ENCODE measurements at places on chromosomes 4 and X.
A peak's percentile ranks its signal among the peaks of the same experiment; 100 is the strongest.

DNA sequence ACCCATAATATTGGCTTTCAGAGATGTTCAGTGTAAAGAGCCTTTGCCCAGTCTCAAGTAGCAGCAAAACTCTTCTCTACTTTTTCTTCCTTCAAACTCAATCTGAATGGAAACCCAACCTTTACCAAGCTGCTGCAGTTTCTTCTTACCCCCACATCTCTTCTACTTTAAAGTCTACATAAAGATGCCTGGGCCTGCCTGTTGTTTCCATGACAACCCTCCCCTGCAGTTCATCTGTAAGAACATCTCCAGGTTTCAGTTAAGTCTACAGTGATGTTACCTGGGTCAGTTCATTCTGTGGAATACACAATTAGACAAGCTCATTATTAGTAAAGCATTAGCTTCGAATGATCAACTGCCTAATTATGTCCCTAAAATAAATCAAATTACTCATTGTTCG lies 81.4 kb downstream of the SPANXN3 start:
- H3K27ac ChIP-seq = no peak overlapping the region
- H3K36me3 ChIP-seq = no peaks in the 10 kb centered on the region
- no peak overlapping the region for H3K4me3 ChIP-seq
- no peaks in the 10 kb centered on the region for H3K27me3 ChIP-seq
- DNase-seq = no peak

- DNase-seq = no peak
- H3K27ac ChIP-seq = no peak overlapping the region
- H3K4me1 ChIP-seq = peaks cover 2% of the 10 kb centered on the region
Measured at GRCh38 chr4:98887145-98887544, 41.8 kb downstream of the EIF4E start.

- no peak for DNase-seq
- H3K4me3 ChIP-seq = no peak overlapping the region
- H3K4me1 ChIP-seq = no peaks in the 10 kb centered on the region
- no peak overlapping the region for H3K27ac ChIP-seq
- H3K36me3 ChIP-seq = no peaks in the 10 kb centered on the region
Measured at GRCh38 chr4:44221407-44221806, 227.2 kb downstream of the KCTD8 start.

DNA sequence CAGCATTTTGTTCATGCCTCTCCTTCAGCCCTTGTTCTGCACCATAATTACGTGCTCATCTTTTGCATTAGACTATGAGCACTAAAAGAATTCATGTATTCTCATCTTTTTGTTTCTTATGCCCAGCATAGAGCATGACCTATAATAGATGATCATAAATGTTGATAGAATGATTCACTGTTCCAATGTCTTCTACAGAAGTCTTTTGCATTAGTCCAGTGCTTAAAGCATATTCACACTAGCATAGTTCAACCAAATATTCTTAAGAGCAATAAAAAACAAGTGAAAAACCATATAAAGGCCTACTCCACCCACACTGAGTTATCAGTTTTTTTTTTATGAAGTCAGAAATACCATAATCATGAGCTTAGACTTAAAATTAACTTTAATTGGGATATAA lies 36.5 kb upstream of the SLC10A4 start:
- H3K36me3 ChIP-seq = no peaks in the 10 kb centered on the region
- no peak overlapping the region for H3K4me3 ChIP-seq
- H3K27me3 ChIP-seq = no peaks in the 10 kb centered on the region

DNA sequence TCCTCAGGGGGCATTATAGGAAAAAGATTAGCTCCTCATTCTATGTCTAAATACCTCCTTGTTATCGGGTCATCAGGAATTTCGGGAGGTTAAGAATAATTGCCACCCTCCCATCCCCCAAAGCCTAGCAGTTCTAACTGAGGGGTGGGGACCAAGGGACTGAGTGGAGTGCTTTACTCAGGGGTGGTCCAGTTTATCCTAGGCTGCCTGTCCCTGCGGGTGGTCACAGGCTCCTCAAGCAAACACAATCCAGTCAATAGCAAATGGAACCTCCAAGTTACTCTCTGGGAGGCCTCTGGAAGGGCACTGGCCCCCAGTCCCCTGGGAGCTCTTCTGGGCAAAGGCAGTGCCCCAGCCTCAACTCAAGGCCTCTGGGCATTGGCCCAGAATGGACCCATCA lies 6.7 kb downstream of the ELF4 start:
- H3K27me3 ChIP-seq = no peaks in the 10 kb centered on the region
- H3K27ac ChIP-seq = no peak overlapping the region
- no peak overlapping the region for H3K4me3 ChIP-seq
- H3K4me1 ChIP-seq = no peaks in the 10 kb centered on the region
- H3K36me3 ChIP-seq = no peaks in the 10 kb centered on the region
- no peak for DNase-seq

GRCh38 chrX:6021316-6022091 lies 207.2 kb downstream of the NLGN4X start:
- DNase-seq = no peak

GRCh38 chr4:123649645-123650391 lies 253.2 kb downstream of the SPRY1 start:
- H3K36me3 ChIP-seq = no peaks in the 10 kb centered on the region
- peak overlapping the region; percentile 73 for H3K27ac ChIP-seq
- peaks cover 40% of the 10 kb centered on the region for H3K4me1 ChIP-seq
- H3K27me3 ChIP-seq = no peaks in the 10 kb centered on the region
- peak overlapping the region; percentile 17 for H3K4me3 ChIP-seq

DNA sequence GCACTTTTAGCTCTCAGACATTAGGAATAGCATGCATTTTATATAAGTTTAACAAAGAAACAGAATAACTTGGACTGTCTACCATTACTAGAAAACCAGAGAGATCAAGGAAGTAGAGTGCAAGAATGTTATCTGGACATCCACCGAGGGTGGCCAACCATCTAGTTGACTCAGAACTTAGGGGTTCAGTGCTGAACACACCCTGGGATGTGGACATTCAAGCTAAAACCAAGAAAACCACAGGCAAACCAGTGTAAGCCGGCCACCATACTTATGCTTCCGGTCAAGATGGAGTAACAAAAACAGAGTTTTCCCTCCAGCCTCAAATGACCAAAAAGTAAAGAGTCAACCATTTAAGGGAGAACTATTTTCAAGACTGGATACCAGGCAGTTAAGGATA lies 181.4 kb upstream of the MXRA5 start:
- DNase-seq = no peak
- H3K4me3 ChIP-seq = no peak overlapping the region
- no peaks in the 10 kb centered on the region for H3K36me3 ChIP-seq
- H3K27ac ChIP-seq = no peak overlapping the region

DNA sequence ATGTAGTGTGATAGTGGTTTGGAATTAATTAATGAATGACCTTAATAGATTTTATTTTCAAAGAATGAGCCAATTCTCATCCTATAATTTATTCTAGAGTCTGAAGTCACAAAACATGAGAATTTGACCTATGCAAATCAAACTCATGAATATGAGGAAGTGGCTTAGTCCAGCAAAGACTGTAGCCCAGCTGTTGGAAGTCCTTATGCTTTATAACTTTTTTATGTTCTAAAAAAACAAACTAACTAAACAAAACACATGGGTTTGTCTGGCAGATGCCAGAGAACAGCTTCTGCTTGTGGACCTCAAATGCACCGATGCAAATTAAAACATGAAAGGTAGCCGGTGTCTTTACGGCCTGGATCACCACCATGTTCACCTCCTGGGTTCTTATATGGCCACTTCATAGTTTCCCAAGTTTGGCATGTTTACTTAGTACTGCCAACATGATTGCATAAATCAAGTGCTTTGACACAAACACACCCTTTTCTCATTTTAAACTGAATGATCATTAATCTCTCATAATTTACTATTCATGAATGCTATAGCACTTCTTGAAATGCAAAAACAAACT lies 277.4 kb downstream of the PAPSS1 start:
- H3K27ac ChIP-seq = no peak overlapping the region
- no peak overlapping the region for H3K4me3 ChIP-seq
- no peaks in the 10 kb centered on the region for H3K27me3 ChIP-seq
- no peaks in the 10 kb centered on the region for H3K4me1 ChIP-seq
- DNase-seq = no peak

GRCh38 chr4:47031011-47031678 lies at the start of gene GABRB1:
TSS of gene GABRB1 (plus strand) at chr4:47031567.
- H3K36me3 ChIP-seq = no peaks in the 10 kb centered on the region
- no peak within 1 kb of the TSS for H3K27ac ChIP-seq
- H3K4me1 ChIP-seq = peaks cover 2% of the 10 kb centered on the region
- peak within 1 kb of the TSS; percentile 48 for H3K4me3 ChIP-seq

GRCh38 chr4:143021384-143021783 lies 163.3 kb upstream of the USP38 start:
- H3K36me3 ChIP-seq = no peaks in the 10 kb centered on the region
- H3K27me3 ChIP-seq = no peaks in the 10 kb centered on the region
- no peak for DNase-seq
- no peak overlapping the region for H3K27ac ChIP-seq

DNA sequence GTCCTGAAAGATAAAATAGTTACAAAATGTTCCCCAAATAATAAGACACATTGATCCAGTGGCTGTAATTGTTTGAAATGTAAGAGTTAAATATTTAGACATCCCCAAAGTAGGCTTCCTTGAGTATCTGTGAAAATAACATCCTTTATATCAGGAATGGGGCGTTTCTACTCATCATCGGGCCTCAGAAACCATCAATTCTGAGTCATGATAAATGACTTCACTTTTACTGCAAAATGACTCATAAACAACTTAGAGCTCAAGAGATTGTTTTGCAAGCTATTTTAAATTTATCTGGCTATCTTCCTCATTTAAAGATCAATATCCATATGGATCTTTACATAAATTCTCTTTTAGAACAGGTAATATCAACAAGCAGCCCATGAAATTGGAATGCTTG lies 369.4 kb upstream of the CNKSR2 start:
- H3K4me3 ChIP-seq = no peak overlapping the region
- H3K27me3 ChIP-seq = no peaks in the 10 kb centered on the region
- no peaks in the 10 kb centered on the region for H3K4me1 ChIP-seq
- H3K27ac ChIP-seq = no peak overlapping the region
- no peak for DNase-seq

- no peaks in the 10 kb centered on the region for H3K36me3 ChIP-seq
- no peak overlapping the region for H3K27ac ChIP-seq
- no peak for DNase-seq
- no peak overlapping the region for H3K4me3 ChIP-seq
Measured at GRCh38 chr4:14596904-14597303, 405.4 kb upstream of the CPEB2 start.

- no peaks in the 10 kb centered on the region for H3K27me3 ChIP-seq
- H3K4me1 ChIP-seq = peaks cover 60% of the 10 kb centered on the region
- DNase-seq = no peak
- H3K36me3 ChIP-seq = no peaks in the 10 kb centered on the region
- H3K27ac ChIP-seq = peak overlapping the region; percentile 86
Measured at GRCh38 chr4:15234116-15234855, 193.5 kb upstream of the C1QTNF7 start.

DNA sequence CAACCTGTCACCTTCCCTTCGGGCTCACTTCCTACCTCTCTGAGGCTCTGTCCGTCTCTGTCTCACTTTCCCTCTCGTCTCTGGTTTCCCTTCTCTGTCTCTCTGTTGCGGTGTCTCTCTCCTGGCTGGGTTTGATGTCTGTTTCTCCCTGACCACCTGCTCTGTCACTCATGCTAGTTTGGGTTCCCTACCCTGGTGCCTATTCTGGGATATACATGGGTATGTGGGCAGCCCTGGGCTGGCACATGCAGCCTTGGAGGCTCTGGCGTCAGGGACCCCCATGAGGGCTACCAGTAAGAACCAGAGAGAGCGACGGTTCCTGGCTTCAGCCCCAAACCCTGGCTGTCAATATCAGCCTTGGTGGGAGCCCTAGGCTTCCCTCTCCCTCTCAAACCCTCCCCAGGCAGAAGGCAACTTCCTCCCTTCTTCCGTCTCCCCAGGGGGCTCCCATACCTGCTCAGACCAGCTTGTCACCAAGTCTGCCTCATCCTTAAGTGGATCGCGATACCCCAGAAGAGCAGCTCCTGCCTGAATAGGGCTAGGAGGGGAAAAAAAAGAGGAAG lies 314 bp downstream of the DNASE1L1 start:
- peaks cover 3% of the 10 kb centered on the region for H3K36me3 ChIP-seq
- no peaks in the 10 kb centered on the region for H3K27me3 ChIP-seq
- H3K27ac ChIP-seq = peak overlapping the region; percentile 85
- H3K4me1 ChIP-seq = no peaks in the 10 kb centered on the region
- peak; percentile 63 for DNase-seq

- H3K36me3 ChIP-seq = no peaks in the 10 kb centered on the region
- H3K27me3 ChIP-seq = no peaks in the 10 kb centered on the region
- H3K4me1 ChIP-seq = no peaks in the 10 kb centered on the region
- H3K4me3 ChIP-seq = no peak overlapping the region
Measured at GRCh38 chr4:92334716-92335350, 31.1 kb downstream of the GRID2 start.

GRCh38 chr4:153197301-153197700 lies 6.9 kb upstream of the TRIM2 start:
- no peak for DNase-seq
- H3K27me3 ChIP-seq = no peaks in the 10 kb centered on the region
- H3K27ac ChIP-seq = no peak overlapping the region
- no peaks in the 10 kb centered on the region for H3K4me1 ChIP-seq
- H3K36me3 ChIP-seq = no peaks in the 10 kb centered on the region
- no peak overlapping the region for H3K4me3 ChIP-seq

- H3K4me3 ChIP-seq = no peak overlapping the region
- peaks cover 12% of the 10 kb centered on the region for H3K4me1 ChIP-seq
- peak; percentile 81 for DNase-seq
- H3K36me3 ChIP-seq = no peaks in the 10 kb centered on the region
- H3K27me3 ChIP-seq = no peaks in the 10 kb centered on the region
- peak overlapping the region; percentile 11 for H3K27ac ChIP-seq
Measured at GRCh38 chrX:53287493-53288138, 6.2 kb upstream of the IQSEC2 start.

DNA sequence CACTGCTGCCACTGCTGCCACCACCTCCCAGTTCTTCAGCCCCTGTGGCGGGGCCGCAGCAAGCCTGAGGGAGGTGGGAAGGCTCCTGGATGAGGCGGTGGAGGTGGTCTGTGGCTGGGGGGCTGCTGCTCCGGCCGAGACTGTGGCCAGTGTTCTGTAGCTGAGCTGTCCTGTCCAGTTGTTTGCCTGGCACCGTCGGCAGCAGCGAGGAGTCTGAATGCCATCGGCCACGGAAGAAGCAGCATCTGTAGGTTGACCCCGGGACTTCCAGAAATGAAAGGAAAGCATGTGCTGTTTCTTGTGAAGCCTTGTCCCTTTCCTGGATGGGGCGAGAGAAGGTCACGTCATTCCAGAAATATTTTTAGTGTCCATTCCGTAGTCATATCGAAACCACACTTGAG lies 3.3 kb downstream of the C4orf54 start:
- no peaks in the 10 kb centered on the region for H3K27me3 ChIP-seq
- H3K36me3 ChIP-seq = no peaks in the 10 kb centered on the region
- H3K4me3 ChIP-seq = no peak overlapping the region
- peaks cover 3% of the 10 kb centered on the region for H3K4me1 ChIP-seq
- no peak for DNase-seq

DNA sequence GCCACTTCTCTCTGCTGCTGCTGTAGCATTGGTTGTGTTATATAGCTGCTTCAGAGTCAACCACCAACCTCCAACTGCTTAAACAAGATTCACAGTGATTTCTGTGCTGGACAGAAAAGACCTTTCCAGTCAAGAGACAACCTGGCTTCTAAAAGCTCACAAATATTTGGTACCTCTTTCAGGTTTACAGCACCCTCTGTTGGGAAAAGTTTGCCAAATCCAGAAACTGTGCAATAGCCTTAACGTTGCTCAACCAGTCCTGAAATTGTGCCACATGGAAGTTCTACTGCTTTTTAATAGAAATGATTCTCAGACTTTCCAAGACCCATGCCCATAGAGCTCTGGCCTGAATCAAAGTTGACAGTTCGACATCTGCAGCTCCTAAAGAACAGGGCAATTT lies 842.1 kb upstream of the HTR2C start:
- no peak overlapping the region for H3K27ac ChIP-seq
- no peak overlapping the region for H3K4me3 ChIP-seq
- H3K27me3 ChIP-seq = no peaks in the 10 kb centered on the region
- no peaks in the 10 kb centered on the region for H3K36me3 ChIP-seq

All from ascending aorta (tissue), 2 donors.